ENCODE measurements at places on chromosomes 3 and 15. TPM values are rescaled to one million over a fixed set of nuclear protein-coding genes. Genes with fewer than 3 reads are reported as not detected.

DNA sequence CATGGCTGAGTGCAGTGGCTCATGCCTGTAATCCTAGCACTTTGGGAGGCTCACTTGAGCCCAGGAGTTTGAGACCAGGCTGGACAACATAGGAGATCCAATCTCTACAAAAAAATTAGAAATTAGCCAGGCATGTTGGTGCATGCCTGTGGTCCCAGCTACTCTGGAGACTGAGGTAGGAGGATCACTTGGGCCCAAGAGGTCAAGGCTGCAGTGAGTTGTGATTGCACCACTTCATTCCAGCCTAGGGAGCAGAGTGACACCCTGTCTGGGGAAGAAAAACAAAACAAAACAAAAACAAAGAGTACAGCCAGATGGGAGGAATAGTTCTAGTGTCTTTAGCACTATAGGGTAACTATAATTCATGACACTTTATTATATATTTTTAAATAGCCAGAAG lies 26.2 kb upstream of the COMMD4 start:
- H3K36me3 ChIP-seq: no peaks in the 10 kb centered on the region
- H3K27me3 ChIP-seq: peaks cover 35% of the 10 kb centered on the region
- no peak overlapping the region for H3K4me3 ChIP-seq

GRCh38 chr15:66925721-66926120 lies 139.7 kb upstream of the SMAD3 start:
- no peaks in the 10 kb centered on the region for H3K27me3 ChIP-seq
- no peaks in the 10 kb centered on the region for H3K36me3 ChIP-seq
- H3K4me1 ChIP-seq: no peaks in the 10 kb centered on the region

GRCh38 chr15:90915216-90915807 lies 12.2 kb downstream of the MAN2A2 start:
- H3K4me1 ChIP-seq: no peaks in the 10 kb centered on the region
- H3K4me3 ChIP-seq: no peak overlapping the region
- H3K27ac ChIP-seq: no peak overlapping the region
- DNase-seq: no peak

The RAD18 gene
- total RNA-seq: 10.5 TPM

The REC114 gene
- total RNA-seq: not detected

The PDZRN3 gene
- 48.3 TPM for total RNA-seq

- no peak overlapping the region for H3K27ac ChIP-seq
- H3K4me1 ChIP-seq: no peaks in the 10 kb centered on the region
- H3K27me3 ChIP-seq: no peaks in the 10 kb centered on the region
Observed at GRCh38 chr15:31517711-31518110, 191.1 kb downstream of the KLF13 start.

DNA sequence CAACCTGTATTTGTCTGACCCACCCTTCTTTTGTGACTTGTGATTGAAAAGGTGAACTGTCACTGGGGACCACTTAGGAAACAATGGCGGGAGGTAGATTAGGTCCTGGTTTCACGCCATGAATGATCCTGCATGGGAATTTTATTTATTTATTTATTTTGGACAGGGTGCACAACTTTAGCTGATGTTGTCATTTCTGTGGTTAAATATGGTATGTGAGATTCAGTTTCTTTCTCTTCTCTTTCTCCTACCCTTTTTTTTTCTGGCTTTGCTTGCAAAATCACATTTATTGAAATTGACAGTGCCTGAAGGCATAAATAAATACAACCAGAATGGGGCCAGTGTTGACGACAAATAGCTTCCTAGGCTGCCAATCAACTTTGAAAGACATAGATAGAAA lies 18.0 kb upstream of the HTR3E start:
- no peak overlapping the region for H3K4me3 ChIP-seq
- H3K4me1 ChIP-seq: no peaks in the 10 kb centered on the region
- H3K36me3 ChIP-seq: no peaks in the 10 kb centered on the region
- no peak for DNase-seq
- H3K27ac ChIP-seq: no peak overlapping the region

The GOLGA8J gene
- not detected for total RNA-seq

DNA sequence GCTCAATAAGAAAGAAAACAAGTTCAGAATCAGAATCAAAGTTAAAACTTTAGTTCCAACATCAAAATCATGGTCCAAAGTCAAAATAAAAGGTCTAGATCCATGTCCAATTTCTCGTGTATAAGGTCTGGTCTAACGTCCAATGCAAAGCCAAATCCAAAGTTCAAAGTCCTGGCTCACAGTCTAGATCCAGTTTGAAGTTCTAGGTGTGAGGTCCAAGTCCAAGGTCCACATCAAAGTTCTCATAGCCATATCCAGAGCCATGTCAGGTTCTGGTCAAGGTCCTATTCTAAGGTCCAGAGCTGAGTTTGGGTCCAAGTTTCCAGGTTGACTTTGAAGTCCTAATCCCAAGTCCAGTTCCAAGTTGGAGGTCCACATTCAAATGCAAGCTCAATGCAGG lies 40.7 kb upstream of the VIPR1 start:
- DNase-seq: no peak
- no peaks in the 10 kb centered on the region for H3K36me3 ChIP-seq
- no peak overlapping the region for H3K4me3 ChIP-seq
- no peak overlapping the region for H3K27ac ChIP-seq
- no peaks in the 10 kb centered on the region for H3K4me1 ChIP-seq

DNA sequence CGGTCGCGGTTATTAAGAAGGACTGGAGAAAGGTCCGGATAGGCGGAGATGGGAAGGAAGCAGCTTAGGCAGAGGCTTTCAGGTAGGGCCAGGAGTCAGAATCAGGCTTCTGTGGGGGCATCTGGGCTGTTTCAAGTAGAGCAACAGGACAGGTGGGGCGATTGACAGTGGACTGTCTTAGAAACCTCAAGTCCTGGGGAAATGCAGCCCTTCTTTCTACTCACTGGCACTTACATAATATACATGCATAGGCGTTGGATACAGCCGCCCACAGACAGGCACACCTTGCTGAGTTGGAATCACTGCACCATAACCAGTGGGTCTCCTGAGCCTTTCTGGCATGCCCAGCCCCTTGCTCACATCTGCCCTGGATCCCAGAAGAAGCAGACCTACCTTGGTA lies 730 bp downstream of the MYD88 start:
- peak overlapping the region; percentile 93 for H3K27ac ChIP-seq
- no peaks in the 10 kb centered on the region for H3K27me3 ChIP-seq
- H3K4me3 ChIP-seq: peak overlapping the region; percentile 70
